Endothelial cell of coronary artery (primary cell): ENCODE measurements at places on chromosomes 6 and 20. TPM values are rescaled to one million over a fixed set of nuclear protein-coding genes. Genes with fewer than 3 reads are reported as not detected.

The FOXF2 gene
- 0.09 TPM in 1 of 2 replicates, not detected in the other for total RNA-seq

The BPI gene
- total RNA-seq, result not detected in 2 replicates

The C2 gene
- 0.19 TPM in 1 of 2 replicates, not detected in the other for total RNA-seq

The ZBTB2 gene
- total RNA-seq, result 6.0 and 6.8 TPM in 2 replicates

The RHAG gene
- not detected in 2 replicates for total RNA-seq

The CST2 gene
- total RNA-seq, result not detected in 2 replicates

The PLCB1 gene
- 15.1 and 16.5 TPM in 2 replicates for total RNA-seq

The ANKEF1 gene
- total RNA-seq, result 2.1 and 2.4 TPM in 2 replicates

The EEF1A2 gene
- total RNA-seq, result 1.0 and 2.0 TPM in 2 replicates

The RUNX2 gene
- total RNA-seq, result 0.09 TPM in 1 of 2 replicates, not detected in the other

The CLDN20 gene
- total RNA-seq, result not detected in 2 replicates

The HAO1 gene
- not detected in 2 replicates for total RNA-seq
